ENCODE measurements at places on chromosomes 3 and 15. TPM values are rescaled to one million over a fixed set of nuclear protein-coding genes. Genes with fewer than 3 reads are reported as not detected.

Gene IL17RB
- total RNA-seq: not detected

Gene SETD5
- 128 TPM for total RNA-seq

Gene PLXNA1
- 5.1 TPM for total RNA-seq

Gene MORC1
- not detected for total RNA-seq

DNA sequence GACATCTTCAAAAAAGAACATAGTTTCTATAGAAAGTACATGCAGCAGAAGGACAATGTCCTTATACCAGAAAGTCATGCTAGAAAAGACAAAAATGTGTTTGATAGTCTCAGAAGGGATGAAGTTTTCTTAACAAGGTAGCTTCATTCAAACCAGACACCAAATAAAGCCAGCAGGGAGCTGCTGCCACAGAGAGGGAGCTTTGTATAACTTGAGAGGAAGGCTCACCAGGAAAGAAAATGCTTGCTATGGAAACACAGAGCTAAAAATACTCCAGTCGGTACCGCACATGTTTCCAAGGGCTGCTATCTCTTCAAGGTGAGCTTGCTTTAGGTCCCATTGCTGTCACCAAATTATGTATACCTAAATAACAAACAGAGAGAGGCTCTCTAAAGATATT, 1074.8 kb upstream of the ALCAM start:
- no peak for DNase-seq

DNA sequence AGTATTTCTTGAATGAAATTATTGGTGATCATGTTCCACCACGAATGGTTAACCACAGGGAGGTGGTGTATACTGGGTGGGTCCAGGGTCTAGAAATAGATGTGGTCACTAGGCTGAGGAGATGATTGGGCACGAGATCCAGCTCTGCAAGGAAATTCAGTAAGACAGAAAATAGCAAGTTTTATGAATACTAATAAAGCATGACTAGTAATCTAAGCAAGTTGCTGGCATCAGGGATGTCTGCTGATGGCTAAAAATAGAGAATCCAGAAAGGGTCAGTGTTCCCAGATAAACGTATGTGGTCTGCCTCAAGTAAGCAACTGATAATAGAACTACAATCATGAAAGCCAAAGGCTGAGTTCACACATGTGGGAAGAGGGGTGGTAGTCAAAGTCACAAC, 108.3 kb upstream of the FRMD4B start:
- no peak for DNase-seq
